ENCODE measurements at places on chromosomes 11 and 22.
A peak's percentile ranks its signal among the peaks of the same experiment; 100 is the strongest.

DNA sequence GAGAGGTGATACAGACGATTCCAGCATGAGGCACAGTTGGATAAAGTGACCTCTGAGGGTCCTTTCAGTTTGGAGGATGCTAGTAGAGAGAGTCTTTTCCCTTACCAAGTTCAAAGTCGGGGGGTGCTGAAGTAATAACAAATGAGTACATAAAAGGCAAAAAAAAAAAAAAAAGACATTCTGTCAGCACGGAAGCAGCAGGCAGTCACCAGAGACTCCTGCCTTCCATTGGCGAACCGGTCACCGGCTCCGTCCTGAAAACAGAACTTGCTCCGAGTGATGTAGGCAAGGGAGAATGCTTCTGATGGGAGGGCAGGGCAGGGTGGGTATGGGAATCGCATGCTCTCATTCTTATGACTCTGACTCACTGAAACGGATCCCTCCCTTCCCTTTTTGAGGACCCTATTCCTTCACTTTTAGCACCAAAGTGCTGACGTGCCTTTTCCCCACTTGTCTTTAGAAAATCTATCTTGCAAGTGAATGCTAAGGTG is 65.9 kb downstream of the PRR5L start:
- DNase-seq = no peak

DNA sequence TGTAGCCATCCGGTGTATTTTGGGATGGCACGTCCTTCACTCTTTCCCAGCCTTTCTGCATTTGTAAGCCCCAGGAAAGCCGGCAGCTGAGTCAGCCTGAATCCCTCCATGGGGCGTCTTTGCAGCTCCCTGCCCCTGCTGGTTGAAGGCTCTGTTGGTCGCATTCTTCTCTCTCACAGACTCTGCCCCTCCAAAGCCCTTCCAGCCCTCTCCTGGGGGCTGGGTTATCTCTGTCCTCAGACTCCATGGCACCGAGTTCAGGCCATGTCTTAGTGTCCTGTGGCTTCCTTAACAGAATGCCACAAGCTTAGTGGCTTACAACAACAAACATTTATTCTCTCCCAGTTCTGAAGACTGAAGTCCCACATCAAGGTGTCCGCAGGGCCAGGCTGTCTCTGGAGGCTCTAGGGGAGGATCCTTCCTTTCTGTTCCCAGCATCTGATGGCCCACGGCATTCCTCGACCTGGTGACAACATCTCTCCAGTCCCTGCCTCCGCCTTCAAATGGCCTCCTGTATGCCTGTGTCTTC is 62.2 kb downstream of the BCR start:
- DNase-seq = no peak

DNA sequence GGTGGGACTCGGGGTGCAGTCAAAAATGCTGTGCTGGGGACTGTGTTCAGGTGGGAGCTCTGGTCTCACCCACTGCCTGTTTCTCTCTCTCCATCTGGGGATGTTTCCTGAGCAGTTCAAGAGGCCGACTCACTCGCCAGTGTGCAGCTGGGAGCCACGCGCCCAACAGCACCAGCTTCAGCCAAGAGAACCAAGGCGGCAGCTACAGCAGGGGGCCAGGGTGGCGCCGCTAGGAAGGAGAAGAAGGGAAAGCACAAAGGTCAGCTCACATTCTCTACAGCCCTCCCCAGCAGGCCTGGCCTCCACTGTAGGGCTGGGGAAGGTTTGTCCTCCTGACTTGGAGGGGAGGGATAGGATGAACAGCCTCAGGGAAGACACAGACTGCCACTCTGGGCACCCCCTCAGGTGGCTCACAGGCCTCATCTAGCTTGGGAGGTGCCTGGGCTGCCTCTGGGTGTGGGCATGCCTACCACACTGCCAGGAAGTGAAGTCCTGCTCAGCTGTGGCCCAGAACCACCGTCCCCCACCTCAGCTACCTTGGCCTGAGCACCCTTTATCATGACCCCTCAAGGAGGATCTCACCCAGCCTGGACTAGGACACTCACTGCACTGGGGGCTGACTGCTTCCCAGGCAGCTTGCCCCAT is 13.0 kb downstream of the TUB start:
- no peak for DNase-seq

GRCh38 chr22:30186041-30186440 is 60.5 kb downstream of the LIF start:
- no peak for DNase-seq

GRCh38 chr11:28250192-28250591 is 142.0 kb downstream of the METTL15 start:
- no peak for DNase-seq

DNA sequence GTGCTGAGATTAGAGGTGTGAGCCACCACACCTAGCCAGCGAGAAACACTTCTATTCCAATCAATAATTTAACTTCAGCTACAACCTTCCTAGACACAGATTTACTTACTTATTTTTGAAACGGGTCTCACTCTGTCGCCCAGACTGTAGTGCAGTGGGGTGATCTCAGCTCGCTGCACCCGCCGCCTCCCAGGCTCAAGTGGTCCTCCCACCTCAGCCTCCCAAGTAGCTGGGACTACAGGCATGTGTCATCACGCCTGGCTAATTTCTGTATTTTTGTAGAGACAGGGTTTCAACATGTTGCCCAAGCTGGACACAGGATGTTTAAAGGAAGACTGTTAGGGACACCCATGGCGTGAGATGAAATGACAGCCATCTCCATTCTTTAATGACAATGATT is 61.3 kb downstream of the MICAL3 start:
- no peak for DNase-seq

DNA sequence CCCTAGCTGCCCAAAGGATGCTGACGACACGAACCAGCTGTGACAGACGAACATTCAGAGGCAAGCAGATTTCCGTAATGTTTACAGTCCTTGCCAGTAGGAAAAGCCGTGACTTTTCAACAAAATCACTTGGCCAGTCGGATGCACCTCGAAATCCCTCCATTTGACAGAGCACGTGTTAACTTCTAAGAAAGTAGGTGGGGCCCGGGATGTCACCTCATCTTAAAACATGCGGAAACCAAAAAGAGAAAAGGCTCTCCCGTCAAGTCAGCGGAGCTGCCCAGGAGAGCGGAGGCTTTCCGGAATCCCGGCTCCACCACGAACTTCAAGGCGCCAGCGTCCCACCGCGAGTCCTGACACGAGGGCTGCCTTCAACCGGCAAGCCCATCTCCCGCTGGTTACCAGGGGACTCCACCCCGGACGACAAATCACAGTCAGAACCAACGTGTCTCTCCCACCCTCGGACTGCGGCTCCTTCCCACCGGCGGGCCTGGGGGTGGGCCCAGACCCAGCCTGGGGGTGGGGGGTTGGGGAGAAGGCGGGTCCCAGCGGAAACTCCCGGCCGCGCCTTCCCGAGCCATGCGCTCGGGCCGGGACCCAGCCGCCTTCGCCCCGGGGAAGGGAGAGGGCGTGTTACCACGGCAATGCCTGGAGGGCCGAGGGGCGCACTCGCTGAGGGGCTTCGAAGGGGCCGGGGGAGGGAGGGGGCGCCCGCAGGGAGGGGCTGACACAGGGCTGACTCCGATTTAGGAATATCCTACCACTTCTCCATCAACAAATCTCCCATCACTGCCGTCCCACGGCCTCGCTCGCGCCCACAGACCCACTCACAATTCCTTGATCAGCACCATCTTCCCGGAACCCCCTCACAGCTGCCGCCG is 475 bp downstream of the PITPNB start:
- peak; percentile 37 for DNase-seq

- no peak for DNase-seq
These were observed 88.6 kb downstream of the PLEKHA7 start for GRCh38 chr11:16925561-16926065.

- DNase-seq = no peak
These were observed 58.6 kb downstream of the DDIAS start for GRCh38 chr11:82959987-82960778.

- DNase-seq = no peak
These were observed 43.4 kb upstream of the GLYAT start for GRCh38 chr11:58775066-58775708.

DNA sequence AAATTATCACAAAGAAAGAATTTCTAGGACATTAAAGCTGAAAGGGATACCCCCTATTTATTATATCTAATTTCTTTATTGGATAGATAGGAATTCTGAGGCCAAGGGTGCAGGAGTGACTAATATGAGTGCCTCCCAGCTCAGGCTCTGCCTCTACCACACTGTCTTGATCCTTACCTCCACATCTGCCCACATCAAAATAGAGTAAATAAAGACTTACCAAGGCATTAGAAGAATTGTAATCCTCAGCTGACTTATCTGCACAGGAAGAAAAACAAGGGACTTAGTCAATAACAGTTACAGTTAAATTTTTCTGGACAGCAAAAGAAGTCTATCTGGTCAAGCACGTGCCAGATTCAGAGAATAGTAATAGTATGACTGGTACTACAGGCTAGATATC is 72.6 kb upstream of the GDPD4 start:
- no peak for DNase-seq

- no peak for DNase-seq
These were observed 4.4 kb downstream of the A4GALT start for GRCh38 chr22:42716221-42716620.

- DNase-seq = no peak
These were observed 92.2 kb upstream of the ALKBH3 start for GRCh38 chr11:43788421-43788820.

- no peak for DNase-seq
These were observed 118.8 kb upstream of the VPREB1 start for GRCh38 chr22:22125579-22126468.

- DNase-seq = no peak
These were observed 5.4 kb downstream of the BEST1 start for GRCh38 chr11:61955422-61956135.

DNA sequence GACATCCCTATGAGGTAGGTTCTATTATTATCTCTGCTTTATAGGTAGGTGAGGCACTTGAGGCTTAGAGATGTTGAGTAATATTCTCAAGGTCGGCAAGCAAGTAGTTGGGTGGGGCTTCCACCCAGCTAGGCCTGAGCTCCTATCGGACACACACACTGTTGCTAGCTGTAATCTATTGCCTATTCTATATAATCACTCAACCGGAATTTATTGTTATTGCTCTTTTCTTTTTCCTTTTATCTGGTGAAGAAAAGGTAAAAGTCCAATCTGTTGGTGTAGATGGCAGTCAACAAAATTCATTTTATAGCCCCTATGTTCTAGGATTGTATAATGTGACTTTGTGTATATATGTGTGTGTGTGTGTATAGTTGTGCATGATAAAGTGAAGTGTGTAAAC is 3.4 kb downstream of the OR9Q2 start:
- DNase-seq = no peak

DNA sequence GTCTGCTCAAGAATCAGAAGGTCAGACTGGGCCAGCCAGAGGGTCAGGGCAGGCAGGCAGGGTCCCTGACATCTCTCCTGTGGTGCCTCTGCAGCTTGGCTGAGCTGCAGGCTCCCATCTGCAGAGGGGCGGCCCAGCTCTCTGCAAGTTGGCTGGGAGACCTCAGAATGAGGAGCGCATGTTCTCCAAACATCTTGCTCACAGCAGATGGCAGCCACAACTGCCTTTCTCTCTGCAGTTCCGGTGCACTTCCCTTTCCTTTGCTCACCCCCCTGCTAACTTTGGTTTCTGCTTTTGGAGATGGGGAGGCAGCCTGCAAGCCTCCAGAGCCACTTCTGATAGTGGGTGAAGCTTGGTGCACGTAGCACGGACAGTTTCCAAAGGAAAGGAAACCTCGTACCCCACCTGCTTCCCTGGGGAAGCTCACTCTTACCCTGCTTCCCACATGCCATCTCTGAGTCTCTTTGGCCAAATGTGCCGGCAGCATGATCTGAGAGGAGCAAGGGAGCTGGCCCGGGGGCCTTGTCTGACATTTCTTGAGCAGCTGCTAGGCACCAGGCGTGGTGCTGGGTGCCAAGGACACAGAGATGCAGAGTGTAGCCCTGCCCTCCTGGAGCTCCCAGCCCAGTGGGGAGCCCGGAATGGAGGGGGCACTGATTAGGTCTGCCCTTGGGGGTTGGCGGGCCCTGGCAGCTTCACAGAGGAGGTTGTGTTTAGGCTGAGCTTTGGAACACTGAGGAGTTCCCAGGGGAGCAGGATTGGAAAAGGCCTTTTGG is 18.2 kb downstream of the DAGLA start:
- no peak for DNase-seq

- DNase-seq = no peak
These were observed 25.2 kb downstream of the HIRA start for GRCh38 chr22:19406281-19406811.

DNA sequence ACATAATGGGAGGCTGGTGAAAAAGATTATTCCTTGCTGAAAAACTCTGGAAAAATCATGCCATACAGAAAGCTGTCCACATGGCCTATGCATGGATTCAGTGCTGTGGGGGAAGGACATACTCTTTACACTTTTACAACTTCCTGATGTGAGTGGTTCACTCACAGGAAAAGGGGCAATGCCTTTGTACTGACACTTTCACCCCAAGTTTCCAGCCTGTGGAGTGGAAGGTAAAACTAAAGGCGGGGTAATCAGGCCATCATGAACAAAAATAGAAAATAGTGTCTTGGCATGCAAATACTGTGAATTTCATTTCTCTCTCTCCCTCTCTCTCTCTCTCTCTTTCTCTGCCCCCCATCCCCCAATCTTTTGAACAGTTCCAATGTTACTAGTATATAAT is 281.8 kb downstream of the ETS1 start:
- no peak for DNase-seq

DNA sequence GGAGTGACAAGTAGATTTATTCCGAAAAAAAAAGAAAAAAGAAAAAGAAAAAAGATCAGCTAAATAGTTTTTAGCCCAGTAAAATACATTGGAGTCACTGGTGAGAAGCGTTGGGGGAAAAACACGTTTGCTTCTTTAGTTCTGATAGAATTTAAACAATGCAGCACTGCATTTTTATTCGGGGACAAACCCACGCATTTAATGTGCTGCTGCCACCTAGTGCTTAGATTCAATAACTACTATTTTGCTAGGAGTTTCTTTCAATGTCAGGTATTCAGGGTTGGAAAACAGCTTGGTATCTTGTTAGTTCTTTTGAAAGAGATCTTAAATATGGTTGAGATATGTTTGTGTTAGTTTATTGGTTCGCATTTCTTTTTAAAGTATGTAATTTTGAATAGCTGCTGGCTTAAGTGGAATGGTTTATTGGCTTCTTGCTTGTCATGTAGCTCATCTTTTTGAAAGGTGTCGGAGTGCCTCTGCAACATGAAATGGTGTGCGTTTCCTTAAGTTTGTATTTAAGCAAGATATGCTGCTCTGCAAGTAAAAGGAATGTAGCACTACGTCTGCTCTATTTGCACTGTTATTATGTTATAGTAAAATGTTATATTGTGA is 41.9 kb downstream of the SVIP start:
- no peak for DNase-seq

DNA sequence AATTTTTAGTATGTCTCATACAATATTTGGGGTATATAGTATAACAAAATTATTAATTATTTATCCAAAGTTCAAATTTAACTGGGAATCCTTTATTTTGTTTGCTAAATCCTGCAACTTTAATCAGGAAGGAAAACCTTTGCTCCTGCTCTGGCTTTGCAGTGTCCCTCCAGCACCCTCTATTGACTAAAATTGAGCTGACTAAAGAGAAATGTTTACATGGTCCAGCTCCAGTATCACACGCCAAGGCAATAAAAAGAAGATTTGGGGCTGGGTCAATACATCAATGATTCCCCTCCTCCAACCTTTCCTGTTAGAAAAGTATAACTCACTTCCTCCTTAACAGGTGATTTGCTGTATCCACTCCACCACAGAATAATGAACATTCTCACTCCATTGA is 153.0 kb upstream of the LRRC4C start:
- no peak for DNase-seq

- no peak for DNase-seq
These were observed 5.7 kb upstream of the HINFP start for GRCh38 chr11:119115484-119116234.

GRCh38 chr11:126890561-126890960 is 110.0 kb downstream of the KIRREL3 start:
- no peak for DNase-seq

Measured in T-helper 22 cell (primary cell).